NCI-H2029 treated with DMSO at 0.1 percent for 48 hours (cell line): ENCODE measurements at places on chromosomes 6 and 20.

- DNase-seq: no peak
Measured at GRCh38 chr20:58160451-58161061, 67.9 kb downstream of the ANKRD60 start.

DNA sequence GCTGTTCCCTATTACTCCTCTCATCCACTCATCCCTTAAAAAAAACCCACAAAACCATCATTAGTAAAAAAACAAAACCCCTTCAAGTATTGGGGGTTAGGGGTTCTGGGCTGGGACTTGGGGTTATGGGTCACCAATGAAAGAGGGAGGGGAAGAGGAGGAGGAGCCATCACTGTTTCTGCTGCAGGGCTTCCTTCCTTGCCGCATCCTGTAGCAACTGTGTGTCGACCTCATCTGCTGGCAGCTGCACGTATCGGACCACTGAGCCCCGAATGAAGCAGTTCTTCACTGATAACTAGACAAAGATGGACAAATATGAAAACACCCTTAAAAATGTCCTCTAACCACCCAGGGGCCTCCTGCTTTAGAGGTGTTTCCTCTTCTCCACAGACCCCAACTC, 2.0 kb upstream of the VARS1 start:
- DNase-seq: no peak

- no peak for DNase-seq
Measured at GRCh38 chr6:157019733-157020132, 242.6 kb downstream of the ARID1B start.

DNA sequence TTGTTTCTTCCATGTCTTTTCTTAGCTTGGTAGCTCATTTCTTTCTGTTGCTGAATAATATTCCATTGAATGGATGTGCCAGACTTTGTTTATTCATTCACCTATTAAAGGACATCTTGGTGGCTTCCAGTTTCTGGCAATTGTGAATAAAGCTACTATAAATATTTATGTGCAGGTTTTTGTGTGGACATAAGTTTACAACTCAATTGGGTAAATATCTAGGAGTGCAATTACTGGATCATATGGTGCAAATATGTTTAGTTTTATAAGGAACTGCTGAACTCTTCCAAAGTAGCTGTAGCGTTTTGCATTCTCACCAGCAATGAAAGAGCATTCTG, 16.8 kb upstream of the SDCBP2 start:
- DNase-seq: no peak

GRCh38 chr6:1605004-1605892, 4.5 kb upstream of the FOXC1 start:
- DNase-seq: no peak
